ENCODE measurements at places on chromosomes 16 and 17. TPM values are rescaled to one million over a fixed set of nuclear protein-coding genes. Genes with fewer than 3 reads are reported as not detected.

Gene NHLRC4
- total RNA-seq = 1.6 TPM

Gene ATAD5
- total RNA-seq = 37.0 TPM

Gene OR2C1
- total RNA-seq = not detected

Gene TLCD2
- 0.13 TPM for total RNA-seq

DNA sequence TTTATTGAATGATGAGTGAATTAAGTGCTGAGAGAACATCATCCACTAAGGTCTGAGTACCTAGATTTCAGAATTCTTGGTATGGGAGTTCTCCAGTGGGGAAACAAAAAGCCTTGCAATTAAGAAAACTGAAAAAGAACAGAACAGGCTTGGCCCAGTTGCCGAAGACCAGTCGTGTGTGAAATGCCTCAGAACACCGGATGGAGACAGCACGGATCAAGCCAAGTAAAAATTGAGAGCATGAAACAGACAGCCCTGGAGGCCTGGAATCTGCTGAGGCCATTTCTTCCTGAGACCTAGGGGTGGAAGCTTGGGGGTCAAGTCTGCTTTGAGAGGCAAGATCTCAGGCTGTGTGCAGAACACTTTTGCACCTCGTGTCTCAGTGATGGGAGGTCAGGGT, 43.3 kb downstream of the GRIN2A start:
- no peaks in the 10 kb centered on the region for H3K4me1 ChIP-seq
- H3K27me3 ChIP-seq = no peaks in the 10 kb centered on the region
- H3K4me3 ChIP-seq = no peak overlapping the region
- H3K36me3 ChIP-seq = no peaks in the 10 kb centered on the region

DNA sequence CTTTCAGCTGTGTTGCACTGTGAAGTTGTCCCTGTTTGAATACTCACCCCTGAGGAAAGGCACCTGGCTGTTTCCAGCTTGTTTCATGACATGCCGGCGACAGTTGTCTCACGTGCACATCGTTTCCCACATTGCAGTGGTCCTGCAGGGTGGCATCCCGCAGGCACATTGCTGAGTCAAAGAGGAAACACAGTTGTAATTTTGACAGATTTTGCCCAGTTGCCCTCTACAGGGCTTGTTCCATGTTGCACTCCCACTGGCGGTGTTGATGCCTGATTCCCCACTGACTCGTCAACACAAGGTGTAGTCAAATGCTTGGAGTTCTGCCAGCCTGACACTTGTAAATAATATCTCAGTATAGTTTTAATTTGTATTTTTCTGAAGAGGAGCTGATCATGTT, 23.8 kb downstream of the EPN2 start:
- no peaks in the 10 kb centered on the region for H3K4me1 ChIP-seq
- no peak overlapping the region for H3K4me3 ChIP-seq
- H3K27ac ChIP-seq = no peak overlapping the region

DNA sequence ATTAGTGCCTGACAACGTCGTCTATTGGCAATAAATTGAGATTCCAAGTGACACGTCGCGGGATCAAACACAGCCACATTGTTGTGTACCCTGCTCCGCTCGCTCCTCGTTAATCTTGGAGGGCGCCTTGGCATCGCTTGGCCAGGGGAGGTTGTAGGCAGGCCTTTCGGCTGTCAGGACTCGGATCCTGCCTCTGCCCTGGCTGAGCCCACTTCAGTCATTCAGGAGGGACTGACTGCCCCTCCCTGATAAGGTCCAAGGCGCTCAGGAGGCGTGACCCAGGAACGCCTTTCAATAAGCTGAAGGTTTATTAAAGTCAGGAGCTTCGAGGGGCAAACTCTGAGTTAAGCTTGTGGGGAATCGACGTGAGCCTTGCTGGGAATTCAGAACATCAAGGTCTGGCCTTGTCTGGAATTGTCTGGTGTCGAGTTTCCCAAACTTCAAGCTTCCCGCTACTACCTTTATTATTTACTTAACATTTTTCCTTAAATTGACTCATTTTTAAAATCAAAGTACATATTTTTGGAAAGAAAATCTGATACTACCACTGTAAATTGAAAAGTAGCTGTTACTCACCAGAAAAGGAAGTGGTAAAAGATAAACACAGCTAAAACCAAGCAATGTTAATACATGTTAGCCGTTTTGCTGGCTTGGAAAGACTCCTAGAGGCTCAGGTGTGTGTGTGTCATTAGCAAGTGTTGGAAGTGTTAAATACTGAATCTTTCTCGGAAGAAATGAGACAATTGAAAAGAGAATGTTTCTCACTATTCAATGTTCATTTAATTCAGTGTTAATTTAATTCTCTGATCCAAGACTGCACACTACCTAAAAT, 5.3 kb upstream of the IRX3 start:
- no peak overlapping the region for H3K4me3 ChIP-seq
- H3K27ac ChIP-seq = no peak overlapping the region
- DNase-seq = no peak
- no peaks in the 10 kb centered on the region for H3K4me1 ChIP-seq
- peaks cover 10% of the 10 kb centered on the region for H3K36me3 ChIP-seq

GRCh38 chr16:83958137-83958845, 5.3 kb downstream of the OSGIN1 start:
- H3K27me3 ChIP-seq = peaks cover 5% of the 10 kb centered on the region
- H3K4me3 ChIP-seq = no peak overlapping the region
- no peak for DNase-seq
- no peak overlapping the region for H3K27ac ChIP-seq
- H3K36me3 ChIP-seq = no peaks in the 10 kb centered on the region
- peaks cover 9% of the 10 kb centered on the region for H3K4me1 ChIP-seq

GRCh38 chr17:37225465-37225864, 150.3 kb upstream of the C17orf78 start:
- H3K36me3 ChIP-seq = peaks cover 21% of the 10 kb centered on the region
- no peaks in the 10 kb centered on the region for H3K27me3 ChIP-seq
- peaks cover 4% of the 10 kb centered on the region for H3K4me1 ChIP-seq

DNA sequence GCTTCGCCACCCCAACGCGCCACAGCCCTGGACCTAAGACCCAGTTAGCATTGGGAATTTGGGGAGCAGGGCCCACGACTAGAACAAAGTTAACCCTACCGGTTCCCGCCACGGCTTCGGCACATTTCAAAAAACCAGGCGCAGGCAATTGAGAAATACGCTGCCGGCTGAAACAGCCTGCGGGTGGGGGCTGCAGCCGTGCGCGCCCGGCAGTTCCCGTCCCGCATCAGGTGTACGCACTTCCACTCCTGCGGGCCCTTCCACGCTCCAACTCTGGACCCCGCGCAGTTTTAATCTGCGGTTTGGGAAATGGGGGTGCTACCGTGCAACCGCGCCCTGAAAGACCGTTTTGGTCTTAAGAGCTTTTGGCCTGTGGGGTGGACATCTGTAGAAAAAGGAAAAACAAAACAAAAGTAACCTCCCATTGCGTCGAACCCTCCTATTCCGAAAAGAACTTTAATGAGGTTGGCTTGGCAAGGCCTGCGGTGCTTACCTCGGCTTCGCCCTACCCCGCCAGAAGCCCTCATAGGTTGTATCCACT, 7.1 kb downstream of the IRX5 start:
- H3K36me3 ChIP-seq = peaks cover 3% of the 10 kb centered on the region
- peaks cover 82% of the 10 kb centered on the region for H3K27me3 ChIP-seq
- peak overlapping the region; percentile 43 for H3K4me3 ChIP-seq
- H3K4me1 ChIP-seq = peaks cover 16% of the 10 kb centered on the region

DNA sequence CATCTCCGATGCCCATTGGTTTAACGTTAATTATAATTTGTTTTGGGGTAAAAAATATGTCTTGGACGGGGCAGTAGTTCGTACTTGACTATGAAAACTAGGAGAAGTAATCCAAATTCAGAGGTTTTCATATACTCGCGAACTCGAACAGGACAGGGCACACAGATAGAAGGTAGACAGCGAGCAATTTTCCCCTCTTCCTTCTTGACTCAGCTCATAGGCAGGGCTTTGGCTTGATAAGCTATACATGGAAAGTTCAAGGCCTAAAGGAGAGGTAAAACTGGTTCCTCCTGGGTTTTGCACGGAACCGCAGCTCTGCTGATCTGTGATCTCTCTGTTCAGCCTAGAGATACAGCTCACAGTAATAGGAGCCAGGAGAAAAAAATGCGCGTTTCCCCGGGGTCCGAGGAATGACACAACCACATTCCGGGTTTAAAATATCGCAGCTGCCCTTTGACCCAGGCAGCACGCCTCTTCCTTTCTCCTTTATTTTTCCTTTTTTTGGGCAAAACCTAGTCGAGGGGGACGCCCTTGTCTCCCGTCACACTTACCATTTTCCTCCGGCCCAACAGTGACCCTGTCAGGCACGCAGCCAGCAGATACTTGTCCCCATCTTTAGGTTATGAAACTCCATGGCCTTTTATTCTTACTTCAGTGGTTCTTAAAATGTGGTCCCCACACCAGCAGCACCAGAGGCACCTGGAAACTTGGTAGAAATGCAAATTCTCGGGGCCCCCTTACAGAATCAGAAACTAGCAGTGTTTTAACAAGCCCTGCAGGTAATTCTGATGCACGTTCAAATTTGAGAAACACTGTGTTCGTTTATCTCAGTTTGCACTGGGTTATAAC, 1.7 kb upstream of the LASP1 start:
- peaks cover 37% of the 10 kb centered on the region for H3K4me1 ChIP-seq
- H3K36me3 ChIP-seq = peaks cover 29% of the 10 kb centered on the region
- no peaks in the 10 kb centered on the region for H3K27me3 ChIP-seq
- H3K27ac ChIP-seq = peak overlapping the region; percentile 85
- DNase-seq = peak; percentile 45
- H3K4me3 ChIP-seq = peak overlapping the region; percentile 99

- H3K4me3 ChIP-seq = no peak overlapping the region
- no peak for DNase-seq
- peaks cover 18% of the 10 kb centered on the region for H3K27me3 ChIP-seq
- no peaks in the 10 kb centered on the region for H3K36me3 ChIP-seq
- H3K4me1 ChIP-seq = no peaks in the 10 kb centered on the region
These were observed 25.6 kb downstream of the CMTR2 start for GRCh38 chr16:71263582-71263981.

DNA sequence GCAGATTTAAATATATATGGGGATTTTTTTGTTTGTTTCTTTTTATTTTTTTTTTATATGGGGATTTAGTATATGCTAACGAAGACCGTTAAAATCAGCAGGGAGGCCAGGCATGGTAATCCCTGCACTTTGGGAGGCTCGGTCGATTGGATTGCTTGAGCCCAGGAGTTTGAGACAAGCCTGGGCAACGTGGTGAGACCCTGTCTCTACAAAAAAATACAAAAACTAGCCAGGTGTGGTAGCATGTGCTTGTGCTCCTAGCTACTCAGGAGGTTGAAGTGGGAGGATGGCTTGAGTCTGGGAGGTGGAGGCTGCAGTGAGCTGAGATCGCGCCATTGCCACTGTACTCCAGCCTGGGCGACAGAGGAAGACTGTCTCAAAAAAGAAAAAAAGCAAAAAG, 22.3 kb upstream of the MEIOC start:
- no peak overlapping the region for H3K27ac ChIP-seq
- H3K4me1 ChIP-seq = no peaks in the 10 kb centered on the region
- H3K27me3 ChIP-seq = peaks cover 11% of the 10 kb centered on the region
- DNase-seq = no peak
- no peak overlapping the region for H3K4me3 ChIP-seq

DNA sequence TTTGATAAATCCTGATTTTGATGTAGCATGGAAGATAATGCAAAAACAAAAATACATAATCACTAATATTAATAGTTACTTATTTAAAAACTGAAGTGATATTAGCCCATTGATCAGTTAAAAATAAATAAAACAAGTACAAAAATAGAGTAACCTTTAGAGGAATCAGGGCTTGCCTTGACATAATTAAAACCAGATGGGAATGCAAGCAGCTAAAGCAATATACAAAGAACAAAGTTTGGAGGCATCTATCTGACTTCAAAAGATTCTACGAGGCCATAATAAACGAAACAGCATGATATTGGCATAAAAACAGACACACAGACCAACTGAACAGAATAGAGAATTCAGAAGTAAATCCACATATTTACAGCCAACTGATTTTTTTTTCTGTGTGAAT, 15.0 kb upstream of the HEATR3 start:
- no peaks in the 10 kb centered on the region for H3K36me3 ChIP-seq
- no peaks in the 10 kb centered on the region for H3K4me1 ChIP-seq
- H3K27me3 ChIP-seq = peaks cover 12% of the 10 kb centered on the region
- DNase-seq = no peak

- no peak for DNase-seq
- no peak overlapping the region for H3K4me3 ChIP-seq
- no peak overlapping the region for H3K27ac ChIP-seq
- no peaks in the 10 kb centered on the region for H3K4me1 ChIP-seq
- no peaks in the 10 kb centered on the region for H3K36me3 ChIP-seq
- no peaks in the 10 kb centered on the region for H3K27me3 ChIP-seq
These were observed 736.5 kb downstream of the KCNJ2 start for GRCh38 chr17:70905796-70906195.

DNA sequence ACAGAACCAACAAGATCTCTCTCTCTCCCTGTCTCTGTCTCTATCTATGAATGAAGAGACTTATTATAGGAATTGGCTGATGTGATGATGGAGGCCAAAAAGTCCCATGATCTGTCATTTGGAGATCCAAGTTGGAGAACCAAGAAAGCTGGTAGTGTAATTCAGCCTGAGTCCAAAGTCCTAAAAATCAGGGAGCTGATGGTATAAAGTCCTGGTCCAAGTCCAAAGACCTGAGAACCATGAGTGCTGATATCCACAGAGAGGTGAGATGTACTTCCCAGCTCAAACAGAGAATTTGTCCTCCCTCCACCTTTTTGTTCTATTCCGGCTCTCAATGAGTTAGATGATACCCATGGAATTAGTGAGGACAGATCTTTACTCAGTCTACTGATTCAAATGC, 15.4 kb upstream of the TMIGD1 start:
- H3K27ac ChIP-seq = no peak overlapping the region
- no peaks in the 10 kb centered on the region for H3K27me3 ChIP-seq
- H3K4me3 ChIP-seq = no peak overlapping the region
- no peaks in the 10 kb centered on the region for H3K36me3 ChIP-seq
- DNase-seq = no peak
- no peaks in the 10 kb centered on the region for H3K4me1 ChIP-seq

GRCh38 chr17:56945938-56946505, 14.8 kb downstream of the COIL start:
- no peak for DNase-seq
- peaks cover 53% of the 10 kb centered on the region for H3K36me3 ChIP-seq
- H3K4me1 ChIP-seq = peaks cover 17% of the 10 kb centered on the region
- H3K4me3 ChIP-seq = no peak overlapping the region
- H3K27me3 ChIP-seq = no peaks in the 10 kb centered on the region

- no peaks in the 10 kb centered on the region for H3K27me3 ChIP-seq
- no peak overlapping the region for H3K4me3 ChIP-seq
- DNase-seq = no peak
- no peak overlapping the region for H3K27ac ChIP-seq
- no peaks in the 10 kb centered on the region for H3K4me1 ChIP-seq
These were observed 70.4 kb downstream of the RPH3AL start for GRCh38 chr17:282000-282911.

DNA sequence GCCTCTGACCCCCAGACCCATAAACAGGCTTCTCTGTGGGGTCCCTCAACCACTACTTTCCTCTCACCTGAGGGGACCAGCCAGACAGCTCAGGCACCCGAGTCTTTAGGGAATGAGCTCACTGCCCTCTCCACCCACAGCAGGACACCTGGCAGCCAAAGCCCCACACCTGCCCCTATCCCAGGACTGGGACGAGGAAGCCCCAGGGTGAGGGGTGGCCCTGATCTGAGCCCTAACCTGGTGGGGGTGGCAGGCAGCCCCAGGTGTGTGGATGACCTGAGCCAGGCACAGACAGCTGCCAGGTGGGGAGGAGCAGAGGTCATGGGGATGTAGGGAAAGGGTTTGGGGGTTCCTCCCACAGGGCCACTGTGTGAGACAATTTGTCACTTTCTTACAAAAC, 1.7 kb upstream of the TEX19 start:
- H3K4me1 ChIP-seq = peaks cover 9% of the 10 kb centered on the region
- H3K36me3 ChIP-seq = peaks cover 3% of the 10 kb centered on the region
- H3K27me3 ChIP-seq = peaks cover 19% of the 10 kb centered on the region
- H3K4me3 ChIP-seq = no peak overlapping the region
- no peak for DNase-seq

All from activated CD8-positive, alpha-beta T cell treated with anti-CD3 and anti-CD28 coated beads, Interleukin-2, amount 10 ng/mL, durations not matched to agents 7 days and 5 days (primary cell).